NCI-H1048 (cell line): ENCODE measurements at places on chromosomes 1 and 21.
A peak's percentile ranks its signal among the peaks of the same experiment; 100 is the strongest.

DNA sequence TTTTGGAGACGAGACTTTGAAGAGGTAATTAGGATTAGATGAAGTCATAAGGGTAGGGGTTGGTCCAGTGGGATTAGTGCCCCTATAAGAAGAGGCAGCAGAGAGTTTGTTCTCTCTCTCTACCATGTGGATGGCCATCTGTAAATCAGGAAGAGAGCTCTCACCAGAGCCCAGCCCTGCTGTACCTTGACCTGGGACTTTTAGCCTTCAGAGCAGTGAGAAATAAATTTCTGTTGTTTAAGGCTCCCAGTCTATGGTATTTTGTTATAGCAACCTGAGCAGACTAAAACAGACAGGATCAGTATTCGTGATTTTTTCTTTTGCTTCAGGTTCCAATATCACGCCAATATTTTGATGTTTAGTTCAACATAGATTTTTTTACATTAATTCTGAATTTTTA is 30.0 kb downstream of the TBX15 start:
- DNase-seq, result no peak

DNA sequence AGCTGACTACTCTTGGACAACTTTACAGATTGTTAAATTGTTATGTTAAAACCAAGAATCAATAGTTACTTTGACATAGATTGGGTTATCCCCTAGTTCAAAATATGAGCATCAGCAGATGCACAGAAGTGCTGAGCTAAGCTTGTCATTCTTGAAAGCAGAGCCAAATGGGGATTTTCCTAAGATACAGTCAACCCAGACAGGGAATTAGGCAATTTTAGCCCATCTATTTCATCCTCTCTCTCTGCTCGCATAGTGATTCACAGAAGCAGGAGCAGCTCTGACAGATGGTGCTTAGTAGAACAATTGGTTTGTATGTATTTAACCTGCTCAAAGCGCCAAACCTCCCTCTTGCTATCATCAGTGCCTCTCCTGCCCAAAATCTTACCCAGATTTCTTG is 27.9 kb upstream of the PRRC2C start:
- DNase-seq, result no peak

DNA sequence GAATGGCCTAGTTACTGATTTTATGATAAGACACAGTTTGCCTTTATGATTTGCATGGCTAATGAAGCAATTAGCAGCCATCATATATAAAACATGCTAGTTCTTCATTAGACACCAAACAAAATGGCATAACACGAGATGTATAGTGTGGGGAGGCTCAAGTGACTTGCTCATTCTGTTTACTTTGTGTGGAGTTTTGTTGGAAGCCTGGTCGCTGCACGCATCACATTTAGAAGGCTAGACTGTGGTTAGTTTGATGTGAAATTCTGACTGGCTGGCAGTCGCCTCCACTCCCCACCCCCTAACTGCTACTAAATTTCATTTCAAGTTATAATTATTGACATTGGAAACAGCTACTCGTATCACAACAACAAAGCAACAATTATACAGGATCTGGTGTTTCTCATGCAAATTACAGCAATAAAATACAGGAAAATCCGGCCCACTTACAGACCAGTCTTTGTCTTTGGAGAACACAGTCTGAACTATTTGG is 356.1 kb downstream of the LMO4 start:
- DNase-seq, result peak; percentile 92

GRCh38 chr21:14955936-14956520 is 108.8 kb downstream of the NRIP1 start:
- no peak for DNase-seq

DNA sequence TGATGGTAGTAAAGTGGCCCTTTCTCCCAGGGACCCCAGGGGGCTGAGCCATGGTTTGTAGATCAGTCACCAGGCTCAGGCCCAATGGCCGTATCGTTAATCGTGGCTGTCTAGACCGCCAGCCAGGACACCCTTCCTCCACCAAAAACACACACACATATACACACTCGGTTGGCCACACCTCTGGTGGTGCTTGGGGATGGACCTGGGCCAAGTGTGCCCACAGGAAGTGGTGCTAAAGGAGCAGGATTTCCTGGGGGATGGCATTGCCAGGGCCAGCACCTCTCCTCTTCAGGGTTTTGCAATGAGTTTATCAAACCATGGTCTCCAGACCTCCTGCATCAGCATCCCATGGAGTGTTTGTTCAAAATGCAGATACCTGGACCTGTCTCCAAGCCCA is 36.2 kb downstream of the CITED4 start:
- DNase-seq, result no peak

DNA sequence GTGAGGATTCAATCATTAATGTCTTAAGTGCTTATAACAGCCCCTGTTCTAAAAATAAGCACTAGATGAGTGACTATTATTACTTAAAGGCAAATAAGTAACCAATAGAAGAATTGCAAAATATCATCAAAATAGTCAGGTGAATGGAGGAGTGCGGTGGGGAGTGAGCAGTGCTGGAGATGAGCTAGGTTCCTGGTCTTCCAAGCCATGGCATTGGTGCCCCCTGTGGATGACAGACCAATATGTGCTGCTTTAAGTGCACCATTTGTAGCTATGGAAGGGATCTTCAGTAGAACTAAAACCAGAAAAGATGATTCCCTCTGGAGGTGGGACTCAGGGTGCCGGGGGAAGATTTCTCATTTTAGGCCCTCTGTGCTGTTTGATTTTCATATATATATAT is 46.1 kb upstream of the SLC30A1 start:
- no peak for DNase-seq

- DNase-seq, result no peak
Measured at GRCh38 chr1:115492880-115493279, 148.9 kb upstream of the VANGL1 start.

- DNase-seq, result no peak
Measured at GRCh38 chr1:78222225-78222959, 176.6 kb downstream of the GIPC2 start.

GRCh38 chr1:184298440-184299405 is 88.1 kb upstream of the C1orf21 start:
- DNase-seq, result no peak

DNA sequence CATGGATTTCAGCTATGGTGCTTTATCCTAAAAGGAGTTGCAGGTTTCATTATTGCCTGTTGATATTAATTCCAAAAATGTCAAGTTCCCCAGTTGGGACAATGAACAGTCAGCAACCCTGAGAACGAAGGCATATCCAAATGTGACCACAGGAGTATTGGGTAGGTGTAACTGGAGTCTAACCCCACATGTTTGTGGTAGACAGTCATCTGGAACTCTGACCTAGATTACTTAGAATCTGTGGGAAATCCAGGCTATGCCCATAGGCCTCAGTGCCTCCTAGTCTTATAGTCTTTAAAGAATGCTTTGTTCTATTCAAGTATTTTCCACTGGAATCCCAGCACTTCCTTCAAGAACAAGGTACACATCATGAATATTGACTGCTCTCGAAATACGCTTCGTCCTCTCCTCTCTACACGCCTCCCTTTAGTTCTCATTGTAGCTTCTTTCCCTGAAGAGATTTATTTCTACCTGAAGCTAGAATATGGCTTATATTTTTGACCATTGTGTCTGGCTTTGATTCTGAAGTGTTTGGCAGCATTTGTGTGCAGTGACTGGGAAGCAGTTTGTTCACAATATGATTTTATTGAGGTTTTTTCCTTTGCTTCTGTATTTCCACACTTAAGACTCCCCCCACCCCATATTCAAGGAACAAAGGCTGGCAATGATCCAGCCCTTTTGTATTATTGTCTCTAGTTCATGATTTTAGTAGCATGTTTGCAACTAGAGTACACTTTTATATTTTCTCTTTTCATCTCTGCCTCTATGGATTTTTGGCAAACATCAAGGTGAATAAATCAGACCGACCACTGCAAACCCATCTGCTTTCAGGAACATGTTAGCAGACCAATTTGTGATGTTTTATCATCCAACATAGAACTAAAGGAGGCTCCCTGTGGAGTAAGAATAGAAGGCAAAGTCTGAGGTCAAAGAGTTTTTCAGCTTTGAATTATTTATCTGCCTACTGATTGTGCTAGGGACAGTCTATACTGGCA is 178.6 kb downstream of the GPR52 start:
- DNase-seq, result no peak

DNA sequence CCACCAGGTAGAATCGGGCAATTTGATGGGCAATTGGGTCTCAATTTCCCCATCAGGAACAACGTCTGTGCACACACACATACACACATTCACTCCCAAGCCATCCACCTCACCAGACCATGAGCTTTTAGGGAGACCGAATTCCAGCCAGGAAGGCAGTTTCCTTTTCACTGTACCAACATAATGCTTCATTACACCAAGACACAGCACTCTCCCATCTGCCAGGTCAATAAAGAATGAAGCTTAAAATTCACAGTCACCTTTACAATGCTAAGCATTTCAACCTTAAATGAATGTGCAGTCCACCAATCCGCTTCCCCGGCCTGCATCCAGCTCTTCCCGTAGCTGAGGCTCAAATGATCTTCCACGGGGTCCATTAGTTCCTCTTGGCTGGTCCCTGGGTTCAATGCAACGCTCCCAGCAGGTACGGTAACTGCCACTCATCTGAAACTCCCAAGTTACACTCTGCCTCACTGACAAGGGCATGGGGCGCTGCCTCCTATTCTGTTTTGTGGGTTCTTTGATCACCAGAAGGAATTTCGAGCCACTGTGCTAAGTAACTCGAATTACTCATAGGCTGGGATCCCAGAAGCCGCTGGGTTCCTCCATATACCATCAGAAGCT is 105.0 kb downstream of the SIM2 start:
- no peak for DNase-seq

DNA sequence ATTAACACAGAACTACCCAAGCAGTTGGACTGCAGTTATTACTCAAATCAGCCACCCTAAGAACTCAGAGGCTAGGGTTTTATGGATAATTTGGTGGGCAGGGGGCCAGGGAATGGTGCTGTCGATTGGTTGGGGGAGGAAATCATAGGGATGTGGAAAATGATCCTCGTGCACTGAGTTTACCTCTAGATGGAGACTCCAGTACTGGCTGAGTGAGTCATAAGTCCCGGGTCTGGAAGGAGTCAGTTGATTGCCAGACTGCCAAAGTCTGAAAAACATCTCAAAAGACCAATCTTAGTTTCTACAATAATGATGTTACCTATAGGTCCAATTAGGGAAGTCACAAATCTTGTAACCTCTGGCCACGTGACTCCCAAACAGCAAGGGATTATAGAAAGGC is 257.5 kb upstream of the PRMT6 start:
- no peak for DNase-seq

- DNase-seq, result no peak
Measured at GRCh38 chr1:167762061-167762746, 40.4 kb downstream of the MPZL1 start.

DNA sequence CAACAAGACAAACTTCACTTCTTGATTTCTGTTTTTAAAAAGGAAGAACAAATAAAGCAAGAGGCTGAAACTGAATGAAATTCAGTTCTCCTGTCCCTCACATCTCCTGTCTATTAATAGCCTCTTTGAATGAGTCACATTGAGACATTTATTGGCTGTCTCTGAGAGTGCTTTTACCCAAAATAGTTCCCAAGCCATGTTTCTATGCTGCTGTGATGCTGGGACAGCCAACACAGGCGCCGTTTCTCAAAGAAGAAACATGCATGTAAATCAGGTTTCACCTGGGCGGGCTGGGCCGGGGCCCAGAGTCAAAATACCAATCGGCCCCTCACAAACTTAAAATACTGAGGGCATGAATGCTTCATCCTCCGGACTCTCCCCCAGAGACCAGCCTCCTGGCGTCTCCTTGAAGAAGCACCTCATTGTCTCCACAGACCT is 105.2 kb downstream of the EDEM3 start:
- DNase-seq, result no peak

DNA sequence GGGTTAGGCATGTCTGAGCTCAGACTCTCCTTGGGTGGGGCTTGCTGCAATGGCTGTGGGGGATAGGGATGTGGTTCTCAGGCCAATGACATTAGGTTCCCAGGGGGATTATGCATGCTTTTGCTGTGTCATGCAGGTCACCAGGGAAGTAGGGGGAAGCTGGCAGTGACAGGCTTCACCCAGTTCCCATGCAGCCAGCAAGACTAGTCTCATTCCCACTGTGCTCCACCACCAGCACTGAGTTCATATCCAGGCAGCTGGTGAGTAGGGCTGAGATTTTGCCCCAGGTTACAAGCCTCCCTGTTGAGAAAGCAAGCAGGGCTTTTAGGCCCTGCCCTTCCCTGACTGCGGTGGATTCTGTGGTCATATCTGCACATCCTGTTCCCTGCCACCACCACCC is 32.1 kb upstream of the PLA2G5 start:
- no peak for DNase-seq

- no peak for DNase-seq
Measured at GRCh38 chr1:3702528-3702927, 49.7 kb upstream of the CCDC27 start.

- DNase-seq, result no peak
Measured at GRCh38 chr21:24042687-24043086, 1564.6 kb downstream of the MRPL39 start.

GRCh38 chr1:77104672-77105071 is 114.6 kb downstream of the PIGK start:
- DNase-seq, result no peak

DNA sequence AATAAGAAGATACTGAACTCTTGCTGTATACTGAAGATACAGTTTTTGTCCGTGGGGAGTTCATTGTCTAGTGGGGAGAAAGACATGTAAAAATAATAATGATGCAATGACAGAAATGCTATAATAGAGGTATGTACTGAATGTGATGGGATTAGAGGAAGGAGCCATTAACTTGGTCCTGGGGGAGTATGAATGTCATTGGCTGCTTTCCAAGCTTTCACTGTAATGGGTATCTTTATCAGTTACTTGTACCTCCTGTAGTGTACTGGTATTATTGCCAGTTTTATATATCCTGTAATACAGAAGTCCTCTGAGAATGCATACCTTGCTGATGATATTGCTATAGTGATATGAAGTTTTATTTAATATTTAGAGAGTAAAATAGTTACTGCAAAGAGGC is 7.4 kb downstream of the BTBD8 start:
- no peak for DNase-seq

GRCh38 chr21:28833182-28833581 is 159.5 kb downstream of the LTN1 start:
- DNase-seq, result no peak

GRCh38 chr1:180117764-180118116 is 36.9 kb upstream of the QSOX1 start:
- DNase-seq, result no peak

DNA sequence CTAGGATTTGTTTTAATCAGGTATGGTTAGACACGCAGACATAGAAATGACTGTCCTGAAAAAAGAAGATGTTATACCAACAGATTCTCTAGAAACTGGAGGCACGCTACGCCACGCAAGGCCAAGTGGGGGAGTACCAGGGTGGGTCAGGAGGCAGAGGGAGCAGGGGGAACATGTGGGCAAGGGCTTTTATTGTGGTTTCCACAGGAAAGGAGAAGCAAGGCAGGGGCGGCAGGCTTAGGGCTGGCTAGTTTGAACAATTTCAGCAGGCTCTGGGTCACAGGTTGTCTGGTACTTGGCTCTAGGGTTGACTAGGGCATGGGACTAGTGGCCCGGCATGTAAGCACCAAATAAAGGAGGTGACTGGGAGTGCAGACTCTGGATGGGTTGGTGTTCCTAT is 7.2 kb downstream of the MTARC2 start:
- DNase-seq, result no peak
